ENCODE measurements at places on chromosomes 5 and 9. TPM values are rescaled to one million over a fixed set of nuclear protein-coding genes. Genes with fewer than 3 reads are reported as not detected.

EIF4E1B gene
- not detected for total RNA-seq

ADAMTSL1 gene
- 115 TPM for total RNA-seq

TBC1D13 gene
- 10.2 TPM for total RNA-seq

VDAC1 gene
- total RNA-seq: 293 TPM

MYMK gene
- total RNA-seq: not detected
